ENCODE measurements at places on chromosomes 2 and 18.

DNA sequence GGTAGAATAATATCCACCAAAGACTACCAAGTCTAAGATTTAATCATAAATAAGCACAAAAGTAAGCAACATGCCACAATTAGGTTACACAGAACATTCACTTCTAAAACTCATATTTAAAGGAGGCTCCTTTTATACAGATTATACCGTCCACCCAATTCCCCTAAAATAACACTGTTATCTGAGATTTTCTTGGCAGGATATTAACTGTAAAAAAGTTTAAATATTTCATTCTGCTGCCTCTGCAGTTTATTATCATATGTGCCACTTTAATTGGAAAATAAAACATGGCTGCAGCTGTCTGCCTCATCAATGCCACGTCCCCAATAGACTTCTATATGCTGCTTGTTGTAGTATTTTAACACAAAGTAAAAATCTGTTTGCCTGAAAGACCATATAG lies 140.9 kb downstream of the DTNB start:
- peaks cover 4% of the 10 kb centered on the region for H3K36me3 ChIP-seq
- DNase-seq = no peak
- H3K27me3 ChIP-seq = no peaks in the 10 kb centered on the region
- H3K4me1 ChIP-seq = peaks cover 16% of the 10 kb centered on the region
- H3K4me3 ChIP-seq = no peak overlapping the region

DNA sequence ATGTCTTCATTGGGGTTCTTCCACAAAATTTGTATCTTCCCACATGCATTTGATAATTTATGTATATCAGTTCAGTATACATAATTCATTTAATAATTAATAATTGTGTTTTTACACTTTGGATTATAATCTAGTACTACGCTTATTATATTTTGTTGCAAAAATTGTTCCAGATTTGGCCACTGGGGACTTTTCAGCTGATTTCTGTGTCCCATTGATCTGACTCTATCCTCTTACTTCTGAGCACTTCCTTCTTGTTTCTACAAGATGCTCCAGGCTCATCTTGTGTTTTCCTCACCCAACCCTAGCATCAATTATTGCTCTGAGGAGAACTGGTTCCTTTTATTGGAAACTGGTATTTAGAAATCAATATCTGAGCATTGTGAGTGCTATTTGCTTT lies 215.3 kb upstream of the CDH19 start:
- H3K36me3 ChIP-seq = no peaks in the 10 kb centered on the region
- no peak for DNase-seq
- H3K27me3 ChIP-seq = no peaks in the 10 kb centered on the region
- no peaks in the 10 kb centered on the region for H3K4me1 ChIP-seq

DNA sequence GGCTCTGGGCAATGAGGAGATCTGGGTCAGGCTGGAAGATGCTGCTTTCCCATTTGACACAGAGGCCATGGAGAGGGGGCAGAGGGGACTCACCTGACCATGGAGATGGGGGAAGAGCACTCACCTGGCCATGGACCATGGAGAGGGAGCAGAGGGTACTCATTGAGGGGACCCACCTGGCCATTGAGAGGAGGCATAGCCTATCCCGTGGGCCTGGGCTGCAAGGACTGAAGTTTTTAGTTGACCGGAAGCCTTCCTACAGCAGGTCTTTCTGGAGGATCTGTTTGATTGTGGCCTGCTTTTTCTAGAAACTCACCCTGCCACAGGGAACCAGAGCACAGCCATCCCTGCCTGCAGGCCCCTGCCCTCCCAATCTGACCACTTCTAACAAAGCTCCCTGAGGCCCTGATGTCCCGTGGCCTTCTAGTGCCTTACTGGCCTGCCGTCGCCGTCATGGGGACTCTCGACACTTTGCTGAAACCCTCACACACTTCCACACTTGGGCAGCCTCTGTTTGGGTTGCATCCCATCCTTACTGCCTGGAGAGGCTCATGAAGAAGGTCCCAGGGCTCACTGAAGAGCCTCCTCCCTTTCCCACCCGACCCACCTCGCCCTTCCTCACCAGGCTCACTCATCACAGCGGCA lies 5.1 kb upstream of the PROM2 start:
- no peaks in the 10 kb centered on the region for H3K27me3 ChIP-seq
- H3K36me3 ChIP-seq = no peaks in the 10 kb centered on the region
- no peak for DNase-seq
- H3K4me3 ChIP-seq = no peak overlapping the region
- no peaks in the 10 kb centered on the region for H3K4me1 ChIP-seq

GRCh38 chr2:201618744-201619662 lies 24.3 kb downstream of the TMEM237 start:
- H3K27ac ChIP-seq = no peak overlapping the region
- peaks cover 6% of the 10 kb centered on the region for H3K27me3 ChIP-seq
- H3K4me3 ChIP-seq = no peak overlapping the region
- no peak for DNase-seq
- no peaks in the 10 kb centered on the region for H3K4me1 ChIP-seq

- no peak overlapping the region for H3K27ac ChIP-seq
- H3K4me3 ChIP-seq = no peak overlapping the region
- no peak for DNase-seq
- no peaks in the 10 kb centered on the region for H3K4me1 ChIP-seq
- H3K36me3 ChIP-seq = no peaks in the 10 kb centered on the region
These were observed 61.3 kb upstream of the FHL2 start for GRCh38 chr2:105460048-105460732.

DNA sequence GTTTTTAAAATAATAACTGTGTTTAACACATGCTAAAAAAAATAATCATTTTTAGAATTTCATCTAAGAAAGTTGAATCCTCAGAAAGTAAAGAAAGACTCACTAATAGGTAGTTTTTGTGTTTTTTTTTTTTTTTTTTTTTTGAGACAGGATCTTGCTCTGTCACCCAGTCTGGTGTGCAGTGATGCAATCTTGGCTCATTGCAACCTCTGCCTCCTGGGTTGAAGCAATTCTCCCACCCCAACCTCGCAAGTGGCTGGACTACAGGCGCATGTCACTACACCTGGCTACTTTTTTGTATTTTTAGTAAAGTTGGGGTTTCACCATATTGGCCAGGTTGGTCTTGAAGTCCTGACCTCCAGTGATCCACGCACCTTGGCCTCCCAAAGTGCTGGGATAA lies 7.1 kb downstream of the CKAP2L start:
- H3K36me3 ChIP-seq = peaks cover 63% of the 10 kb centered on the region
- H3K27me3 ChIP-seq = no peaks in the 10 kb centered on the region
- no peak for DNase-seq
- peaks cover 55% of the 10 kb centered on the region for H3K4me1 ChIP-seq
- no peak overlapping the region for H3K27ac ChIP-seq

DNA sequence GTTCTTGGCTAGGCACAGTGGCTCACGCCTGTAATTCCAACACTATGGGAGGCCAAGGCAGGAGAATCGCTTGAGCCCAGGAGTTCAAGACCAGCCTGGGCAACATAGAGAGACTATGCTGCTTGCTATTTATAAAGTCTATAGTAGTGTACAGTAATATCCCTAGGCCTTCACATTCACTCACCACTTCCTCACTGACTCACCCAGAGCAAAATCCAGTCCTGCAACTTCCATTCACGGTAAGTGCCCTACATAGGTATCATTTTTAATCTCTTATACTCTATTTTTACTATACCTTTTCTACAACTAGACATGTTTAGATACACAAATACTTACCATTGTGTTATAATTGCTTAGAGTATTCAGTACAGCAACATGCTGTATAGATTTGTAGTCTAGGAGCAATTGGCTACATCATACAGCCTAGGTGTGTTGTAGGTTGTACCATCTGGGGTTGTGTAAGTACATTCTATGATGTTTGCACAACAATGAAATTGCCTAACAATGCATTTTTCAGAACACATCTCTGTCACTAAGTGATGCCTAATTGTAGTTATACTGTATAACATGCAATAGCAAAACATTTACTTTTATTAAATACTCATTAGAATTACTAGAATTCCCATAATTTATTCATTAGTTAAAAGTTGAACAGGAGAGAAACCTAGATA lies 8.8 kb downstream of the DHX57 start:
- peaks cover 11% of the 10 kb centered on the region for H3K4me1 ChIP-seq
- peaks cover 29% of the 10 kb centered on the region for H3K36me3 ChIP-seq
- no peak overlapping the region for H3K4me3 ChIP-seq
- H3K27me3 ChIP-seq = no peaks in the 10 kb centered on the region
- no peak overlapping the region for H3K27ac ChIP-seq

DNA sequence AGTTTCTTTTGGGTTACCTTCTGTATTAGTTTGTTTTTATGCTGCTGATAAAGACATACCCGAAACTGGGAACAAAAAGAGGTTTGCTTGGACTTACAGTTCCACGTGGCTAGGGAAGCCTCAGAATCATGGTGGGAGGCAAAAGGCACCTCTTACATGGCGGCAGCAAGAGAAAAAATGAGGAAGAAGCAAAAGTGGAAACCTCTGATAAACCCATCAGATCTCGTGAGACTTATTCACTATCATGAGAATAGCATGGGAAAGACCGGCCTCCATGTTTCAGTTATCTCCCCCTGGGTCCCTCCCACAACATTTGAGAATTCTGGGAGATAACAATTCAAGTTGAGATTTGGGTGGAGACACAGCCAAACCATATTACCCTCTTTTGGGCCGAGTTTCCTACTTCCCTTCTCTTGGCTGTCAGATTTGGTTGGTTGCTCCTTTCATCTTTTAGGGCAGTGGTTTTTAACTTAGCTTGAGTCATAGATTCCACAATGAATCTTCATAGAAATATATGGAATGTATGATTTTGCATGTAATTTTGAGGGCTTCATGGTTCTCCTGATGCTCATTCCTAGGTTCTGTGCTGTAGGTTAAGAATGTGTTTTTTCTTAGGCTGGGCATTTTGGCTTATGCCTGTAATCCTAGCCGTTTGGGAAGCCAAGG lies 44.2 kb downstream of the CEP192 start:
- no peaks in the 10 kb centered on the region for H3K27me3 ChIP-seq
- DNase-seq = no peak
- peaks cover 42% of the 10 kb centered on the region for H3K36me3 ChIP-seq

GRCh38 chr2:6845903-6846302 lies 19.8 kb downstream of the CMPK2 start:
- no peak overlapping the region for H3K27ac ChIP-seq
- H3K4me1 ChIP-seq = peaks cover 18% of the 10 kb centered on the region
- H3K4me3 ChIP-seq = no peak overlapping the region
- DNase-seq = no peak
- no peaks in the 10 kb centered on the region for H3K27me3 ChIP-seq
- peaks cover 66% of the 10 kb centered on the region for H3K36me3 ChIP-seq

DNA sequence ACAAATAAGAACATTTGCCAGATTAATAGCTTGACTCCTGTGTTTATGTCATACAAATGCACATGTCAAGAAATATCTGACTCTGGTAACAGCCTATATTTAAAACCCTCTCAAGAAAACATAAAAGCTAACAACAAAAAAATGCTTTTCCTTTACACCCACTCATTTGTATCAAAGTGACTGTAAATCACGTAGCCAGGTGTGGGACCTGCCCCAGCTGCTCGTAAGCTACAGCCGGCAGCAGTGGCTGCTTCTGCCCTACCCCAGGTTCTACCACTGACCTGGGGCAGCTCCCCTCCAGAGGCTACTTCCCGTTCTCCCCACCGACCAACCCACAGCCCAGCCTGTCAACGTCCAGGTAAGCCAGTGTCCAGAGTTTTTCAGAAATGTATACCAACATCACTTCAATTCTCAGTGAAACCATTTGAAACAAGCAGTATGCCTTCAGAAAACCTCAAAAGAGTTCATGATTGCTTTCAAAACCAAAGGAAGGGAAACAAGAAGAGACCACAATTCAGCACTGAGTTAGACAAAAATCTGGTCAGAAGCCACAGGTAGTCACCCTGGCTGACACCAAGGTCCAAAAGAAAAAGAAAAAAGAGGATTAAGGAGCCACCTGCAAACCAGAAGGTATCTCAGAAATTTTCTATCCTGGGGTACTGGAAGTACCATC lies 40.4 kb downstream of the KIDINS220 start:
- H3K27me3 ChIP-seq = no peaks in the 10 kb centered on the region
- peak overlapping the region; percentile 56 for H3K4me3 ChIP-seq
- H3K36me3 ChIP-seq = peaks cover 50% of the 10 kb centered on the region
- peak overlapping the region; percentile 15 for H3K27ac ChIP-seq

- H3K27ac ChIP-seq = no peak overlapping the region
- H3K36me3 ChIP-seq = no peaks in the 10 kb centered on the region
- peaks cover 11% of the 10 kb centered on the region for H3K27me3 ChIP-seq
- no peak for DNase-seq
- no peaks in the 10 kb centered on the region for H3K4me1 ChIP-seq
- H3K4me3 ChIP-seq = no peak overlapping the region
These were observed 41.6 kb downstream of the ZBTB14 start for GRCh38 chr18:5253910-5254309.

DNA sequence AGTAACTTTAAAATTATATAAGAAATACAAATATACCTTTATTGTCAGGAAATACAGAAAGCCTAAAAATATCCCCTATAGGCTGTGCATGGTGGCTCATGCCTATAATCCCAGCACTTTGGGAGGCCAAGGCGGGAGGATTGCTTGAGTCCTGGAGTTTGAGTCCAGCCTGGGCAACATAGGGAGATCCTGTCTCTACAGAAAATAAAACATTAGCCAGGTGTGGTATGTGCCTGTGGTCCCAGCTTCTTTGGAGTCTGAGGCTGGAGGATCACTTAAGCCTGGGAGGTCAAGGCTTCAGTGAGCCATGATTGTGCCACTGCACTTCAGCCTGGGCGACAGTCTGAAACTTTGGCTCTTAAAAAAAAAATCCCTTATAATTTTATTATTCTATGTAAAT lies 29.1 kb downstream of the GLS start:
- no peaks in the 10 kb centered on the region for H3K27me3 ChIP-seq
- no peak overlapping the region for H3K27ac ChIP-seq
- no peak overlapping the region for H3K4me3 ChIP-seq
- peaks cover 17% of the 10 kb centered on the region for H3K4me1 ChIP-seq
- peaks cover 34% of the 10 kb centered on the region for H3K36me3 ChIP-seq

- DNase-seq = no peak
- H3K4me1 ChIP-seq = no peaks in the 10 kb centered on the region
- no peak overlapping the region for H3K27ac ChIP-seq
- no peaks in the 10 kb centered on the region for H3K36me3 ChIP-seq
- peaks cover 1% of the 10 kb centered on the region for H3K27me3 ChIP-seq
- no peak overlapping the region for H3K4me3 ChIP-seq
These were observed 47.6 kb downstream of the KCNE4 start for GRCh38 chr2:223099561-223099960.

DNA sequence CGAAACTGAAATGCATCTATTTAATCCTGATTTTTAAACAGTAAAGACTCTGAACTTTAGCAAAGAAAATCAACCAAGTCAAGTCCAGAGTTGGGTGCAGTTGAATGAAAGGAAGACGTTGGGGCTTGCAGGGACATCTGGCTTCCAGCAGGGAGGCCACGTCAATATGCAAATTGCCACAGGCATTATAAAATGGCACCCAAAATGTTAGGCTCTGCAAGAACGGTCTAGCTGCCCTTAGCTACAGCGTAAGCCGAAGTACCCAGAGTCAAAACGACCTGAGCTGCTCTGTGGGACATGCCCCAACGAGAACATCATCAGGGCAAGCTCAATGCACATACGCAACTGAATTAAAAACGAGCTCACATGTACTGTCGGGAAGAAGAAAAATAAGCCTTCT lies 30.7 kb downstream of the DOCK10 start:
- no peaks in the 10 kb centered on the region for H3K27me3 ChIP-seq
- no peak overlapping the region for H3K4me3 ChIP-seq
- no peak for DNase-seq
- peaks cover 70% of the 10 kb centered on the region for H3K4me1 ChIP-seq
